ENCODE measurements at places on chromosomes 12 and 14.

- DNase-seq, result no peak
These were observed 5.0 kb upstream of the TDG start for GRCh38 chr12:103960616-103961227.

DNA sequence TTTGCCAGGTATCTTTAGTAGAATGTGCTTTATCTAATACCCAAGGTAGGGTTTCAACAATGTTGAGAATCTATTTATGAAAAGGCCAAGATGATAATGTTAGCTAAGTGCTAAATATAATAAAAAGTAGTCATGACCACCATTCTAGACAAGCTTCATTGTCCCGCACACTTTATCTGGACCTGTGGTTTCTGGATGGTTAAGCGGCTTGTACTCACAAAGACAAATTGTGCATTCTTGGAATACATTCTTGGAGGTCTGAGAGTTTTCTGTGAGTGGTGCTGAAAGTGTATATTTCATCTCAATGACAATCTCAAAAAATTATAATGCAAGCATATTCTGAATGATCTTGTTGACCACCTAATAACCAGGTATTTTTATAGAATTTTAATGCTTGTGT lies 646.9 kb downstream of the DIO2 start:
- no peak for DNase-seq

GRCh38 chr14:24141097-24141880 lies at the start of gene EMC9:
TSS of gene EMC9 (minus strand) at chr14:24141591. CDS start at chr14:24141304, 287 bp downstream.
- DNase-seq, result peak; percentile 99

GRCh38 chr14:94767321-94767878 lies 2.5 kb downstream of the GSC start:
- DNase-seq, result no peak

DNA sequence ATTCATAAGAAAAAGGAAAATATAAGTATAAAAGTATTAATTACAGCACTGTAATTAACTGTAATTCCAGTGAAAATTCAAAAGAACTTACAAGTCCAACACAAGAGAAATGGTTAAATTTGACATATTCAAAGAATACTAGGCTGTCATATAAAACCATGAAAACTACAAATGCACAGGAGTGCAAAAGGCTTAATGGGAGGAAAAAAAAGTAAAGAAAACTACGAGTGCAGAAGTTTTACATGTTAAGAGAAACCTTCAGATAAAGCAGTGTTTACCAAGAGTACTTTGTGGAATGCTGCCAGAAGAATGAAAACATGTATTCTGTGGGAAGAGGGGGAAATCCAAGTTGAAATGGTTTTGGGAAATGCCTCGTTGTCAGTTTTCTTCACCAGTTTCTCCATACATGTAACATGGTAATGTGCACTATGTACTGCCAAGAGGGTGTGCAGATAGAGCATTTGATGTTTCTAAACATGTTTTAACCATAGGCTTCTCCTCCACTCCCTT lies 9.1 kb downstream of the HEATR5A start:
- DNase-seq, result no peak

GRCh38 chr12:88351146-88351545 lies 209.0 kb downstream of the TMTC3 start:
- no peak for DNase-seq

- no peak for DNase-seq
These were observed at the start of gene ABHD4 for GRCh38 chr14:22598099-22598895. TSS of gene ABHD4 (plus strand) at chr14:22598300. CDS start at chr14:22598307, 7 bp downstream.

DNA sequence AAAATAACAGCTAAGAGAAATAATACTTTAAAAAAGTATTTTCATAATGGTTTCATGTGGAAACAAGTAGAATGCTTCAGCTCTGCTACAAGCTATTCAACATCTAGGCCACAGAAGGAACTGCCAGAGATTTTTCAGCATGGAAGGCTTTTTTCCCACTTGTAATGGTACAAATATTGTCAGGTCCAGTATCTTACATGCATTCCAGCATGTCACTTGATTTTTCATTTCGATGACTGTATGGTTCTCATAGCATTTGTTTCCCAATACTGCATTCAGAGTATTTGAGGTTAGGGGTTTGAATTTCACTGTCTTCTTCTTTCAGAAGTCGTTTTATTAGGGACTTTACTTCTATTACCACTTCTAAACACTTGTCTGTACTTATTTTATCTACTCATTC lies 1701.5 kb upstream of the FLRT2 start:
- DNase-seq, result no peak

DNA sequence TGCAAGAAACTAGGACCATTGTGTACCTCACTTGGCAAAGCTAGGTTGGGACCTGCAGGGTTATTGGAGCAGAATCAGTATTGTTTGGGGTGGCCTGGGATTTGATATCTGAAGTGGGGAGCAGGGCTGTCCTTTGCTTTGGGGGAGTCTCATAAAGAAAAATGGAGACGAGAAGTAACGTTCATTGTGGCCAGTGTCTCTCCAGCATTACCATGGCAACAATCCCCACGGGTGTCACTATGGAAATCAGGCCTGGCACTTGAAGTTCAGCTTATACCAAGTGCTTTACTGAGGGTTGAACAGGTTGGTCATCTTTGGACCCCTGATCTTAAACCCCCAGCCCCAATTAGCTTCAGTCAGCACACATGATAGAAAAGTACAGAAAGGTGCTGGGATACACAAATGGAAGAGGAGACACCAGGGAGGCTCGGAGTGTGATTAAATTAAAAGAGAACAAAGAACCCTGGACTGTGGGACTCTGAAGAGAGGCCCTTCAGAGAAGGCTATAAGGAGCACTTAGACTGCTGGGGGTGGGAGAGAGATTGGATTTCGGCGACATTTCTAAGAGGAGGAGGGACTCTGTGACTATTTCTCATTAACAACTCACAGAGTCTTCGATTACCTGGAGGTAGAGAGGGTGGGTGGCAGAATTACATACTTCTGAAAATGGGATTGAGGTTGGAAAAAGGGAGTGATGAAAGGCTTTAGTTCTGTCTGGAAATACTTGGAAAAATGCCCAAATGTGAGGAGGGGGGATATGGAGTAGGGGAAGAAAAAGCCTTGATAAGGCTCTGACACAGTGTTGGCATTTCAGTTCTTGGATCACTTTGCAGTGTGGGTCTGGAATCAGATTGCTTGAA lies 3.7 kb downstream of the KIF5A start:
- DNase-seq, result peak; percentile 80

DNA sequence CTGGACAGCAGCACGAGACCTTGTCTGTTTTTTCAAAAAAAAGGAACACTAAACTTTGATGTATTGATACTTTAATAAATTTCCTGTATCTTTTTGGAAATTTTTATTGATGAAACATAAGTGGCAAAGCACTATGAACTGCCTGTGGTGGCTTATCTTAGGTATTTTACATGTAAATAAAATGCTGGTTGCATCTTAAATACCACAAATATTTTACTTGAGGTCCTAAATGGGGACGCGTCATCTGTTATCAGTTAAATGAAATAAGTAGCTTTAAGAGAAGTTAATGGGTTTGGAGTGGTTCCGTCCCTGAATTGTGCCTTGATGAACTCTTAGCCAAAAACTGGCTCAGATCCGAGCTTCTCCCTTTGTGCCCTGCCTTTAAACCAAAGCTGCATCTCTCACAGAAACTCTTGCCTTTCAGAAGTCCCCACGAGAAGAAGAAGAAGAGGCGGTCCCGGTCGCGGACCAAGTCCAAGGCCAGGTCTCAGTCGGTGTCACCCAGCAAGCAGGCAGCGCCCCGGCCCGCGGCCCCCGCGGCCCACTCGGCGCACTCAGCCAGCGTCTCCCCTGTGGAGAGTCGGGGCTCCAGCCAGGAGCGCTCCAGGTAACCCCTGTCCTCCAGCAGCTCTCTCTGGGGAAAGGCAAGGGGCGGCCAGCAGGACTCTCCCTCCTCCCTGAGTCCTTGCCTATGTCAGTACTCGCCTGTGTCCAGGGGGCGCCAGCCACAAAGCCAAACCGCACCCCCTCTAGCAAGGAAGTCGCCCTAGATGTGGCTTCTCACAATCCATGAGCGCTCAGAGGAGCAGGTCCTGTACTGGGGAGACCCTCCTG lies 31.2 kb upstream of the MMP17 start:
- no peak for DNase-seq

DNA sequence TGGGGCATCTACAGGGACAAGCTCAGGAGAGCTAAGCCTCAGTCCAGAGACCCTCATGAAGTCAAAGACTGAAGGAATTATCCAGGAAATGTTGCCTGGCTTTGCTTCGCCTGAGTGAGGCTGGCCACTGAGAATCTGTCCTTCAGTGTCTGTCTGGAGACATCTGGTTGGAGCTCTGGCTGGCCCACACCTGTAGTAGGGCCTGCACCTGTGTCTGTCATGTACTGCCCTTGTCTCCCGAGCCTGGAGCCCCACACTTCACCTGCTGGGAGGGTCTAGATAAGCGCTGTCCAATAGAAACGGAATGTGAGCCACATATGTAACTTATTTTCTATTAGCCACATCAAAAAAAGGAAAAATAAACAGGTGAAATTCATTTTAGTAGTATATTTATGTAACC lies 9.9 kb upstream of the HDAC7 start:
- DNase-seq, result no peak

- no peak for DNase-seq
These were observed 108.5 kb upstream of the ESRRB start for GRCh38 chr14:76267322-76268046.

GRCh38 chr14:38208618-38209562 lies 1.2 kb downstream of the SSTR1 start:
- no peak for DNase-seq

GRCh38 chr14:100391173-100391572 lies 68.0 kb downstream of the SLC25A47 start:
- no peak for DNase-seq

GRCh38 chr12:74988156-74988555 lies 221.5 kb downstream of the KCNC2 start:
- DNase-seq, result no peak

GRCh38 chr14:95668235-95668772 lies 17.9 kb upstream of the TCL1B start:
- no peak for DNase-seq

GRCh38 chr14:56181681-56182085 lies 63.5 kb downstream of the PELI2 start:
- no peak for DNase-seq

DNA sequence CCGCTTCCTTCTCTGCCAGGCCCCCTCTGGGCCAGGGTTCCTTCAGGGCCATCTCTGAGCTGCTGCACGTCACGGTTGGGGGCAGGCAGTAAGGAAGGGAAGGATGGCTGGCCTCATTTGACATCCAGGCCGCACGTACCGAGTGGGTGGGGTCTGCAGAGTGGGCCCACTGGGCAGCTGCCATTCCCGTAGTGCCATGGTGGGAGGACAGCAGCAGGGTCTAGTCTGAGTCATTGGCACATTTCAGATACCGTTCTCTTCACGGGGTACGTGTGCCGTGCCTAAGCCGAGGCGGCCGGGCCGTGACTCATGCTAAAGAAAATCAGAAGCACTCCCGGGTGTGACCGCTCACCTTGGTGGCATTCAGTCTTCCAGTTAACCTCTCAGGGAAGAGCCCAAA lies 43.9 kb downstream of the IL31 start:
- DNase-seq, result no peak

DNA sequence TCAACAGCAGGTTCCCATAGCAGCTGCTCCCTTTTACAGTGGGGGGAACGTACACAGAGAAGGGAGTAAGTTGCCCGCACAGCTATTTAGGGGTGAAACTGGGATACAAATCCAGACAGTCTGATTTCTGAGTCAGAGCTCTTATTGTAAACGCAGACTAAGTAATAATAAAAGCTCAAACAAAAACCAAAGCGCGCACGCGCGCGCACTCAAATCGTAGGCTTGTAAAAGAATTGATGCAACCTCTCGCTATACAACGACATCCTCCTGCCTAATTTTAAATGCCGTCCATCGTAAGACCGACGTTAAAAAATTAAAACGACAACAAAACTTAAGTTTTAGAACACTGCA lies 747 bp upstream of the DACT1 start:
- DNase-seq, result no peak

DNA sequence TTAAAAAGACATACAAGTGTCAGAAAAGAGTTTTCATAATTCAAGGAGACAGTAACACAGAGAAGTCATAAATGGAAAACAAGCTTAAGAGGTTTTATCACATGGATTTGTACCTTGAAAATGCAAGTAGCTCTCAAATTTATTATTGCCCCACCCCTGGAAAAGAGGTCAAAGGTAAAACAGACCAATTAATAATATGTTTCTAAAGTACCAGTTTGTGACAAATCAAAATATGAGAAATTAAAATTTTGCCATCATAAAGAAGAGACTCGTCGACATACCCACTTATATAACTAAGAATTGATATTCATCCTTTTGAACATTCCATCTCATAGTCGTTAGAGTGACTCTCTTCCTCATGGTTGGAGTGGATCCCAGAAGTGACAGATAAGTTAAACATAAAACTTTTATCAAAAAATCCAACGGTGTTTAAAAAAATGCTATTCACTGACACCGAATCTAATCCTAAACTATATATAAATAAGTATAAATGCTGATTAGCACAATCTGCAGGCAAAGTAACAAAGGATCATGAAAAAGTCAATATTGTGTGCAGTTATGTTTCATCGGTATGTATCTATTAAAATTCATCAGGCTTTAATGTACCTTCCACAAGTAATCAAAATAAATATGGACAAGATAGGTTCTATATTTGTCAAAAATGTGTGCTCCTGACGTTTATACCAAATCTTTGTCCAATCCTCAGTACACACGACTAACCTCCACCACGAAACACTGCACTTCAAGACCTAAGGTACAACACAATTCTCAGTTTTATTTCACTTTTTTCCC lies 2.3 kb downstream of the CORO1C start:
- DNase-seq, result no peak

DNA sequence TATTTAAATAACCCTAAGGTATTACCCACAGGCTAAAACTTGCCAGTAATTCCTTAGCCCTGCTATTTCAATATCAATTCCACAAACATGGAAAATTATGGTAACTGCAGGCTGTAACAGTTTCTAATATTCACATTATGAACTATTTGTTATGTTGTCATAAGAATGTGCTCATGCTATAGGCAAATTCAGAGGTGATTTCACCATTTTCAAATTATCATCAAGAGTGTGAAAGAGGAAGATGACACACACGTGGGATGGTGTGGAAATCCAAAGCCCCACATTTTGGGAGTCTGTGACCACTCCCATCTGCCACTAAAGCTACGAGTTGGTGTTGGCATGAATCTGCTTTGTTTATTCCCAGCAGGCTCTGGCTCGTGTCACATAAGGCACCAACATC lies 5.9 kb upstream of the MYO1A start:
- DNase-seq, result no peak
